Smooth muscle cell of the umbilical artery (primary cell): ENCODE measurements at places on chromosomes 7 and 10. TPM values are rescaled to one million over a fixed set of nuclear protein-coding genes. Genes with fewer than 3 reads are reported as not detected.

Gene HKDC1
- 0.59 and 1.9 TPM in 2 replicates for total RNA-seq

Gene NUP205
- total RNA-seq, result 36.8 and 56.8 TPM in 2 replicates

Gene TBC1D12
- 11.0 and 12.4 TPM in 2 replicates for total RNA-seq

Gene C10orf143
- total RNA-seq, result 0.32 and 0.59 TPM in 2 replicates

Gene APBB1IP
- not detected in 2 replicates for total RNA-seq

Gene PHKG1
- under 0.01 and 0.46 TPM in 2 replicates for total RNA-seq

Gene RBP3
- under 0.01 TPM in 1 of 2 replicates, not detected in the other for total RNA-seq

Gene CYP26C1
- 0.09 TPM in 1 of 2 replicates, not detected in the other for total RNA-seq

Gene NXPH1
- not detected in 2 replicates for total RNA-seq

Gene CCDC172
- not detected in 2 replicates for total RNA-seq

Gene FGL2
- total RNA-seq, result 0.09 and 0.30 TPM in 2 replicates

Gene TFPI2
- total RNA-seq, result 649 and 876 TPM in 2 replicates

Gene FFAR4
- total RNA-seq, result not detected in 2 replicates

Gene FAM25G
- total RNA-seq, result not detected in 2 replicates

Gene ITGB8
- 7.4 and 12.6 TPM in 2 replicates for total RNA-seq

Gene CALML3
- total RNA-seq, result not detected in 2 replicates

Gene PNLIP
- total RNA-seq, result not detected in 2 replicates

Gene TBATA
- total RNA-seq, result not detected in 2 replicates

Gene SLC26A5
- total RNA-seq, result not detected in 2 replicates

Gene PPP1R17
- total RNA-seq, result not detected in 2 replicates

Gene DNA2
- total RNA-seq, result 3.9 and 8.9 TPM in 2 replicates

Gene SEMA3E
- under 0.01 and 0.18 TPM in 2 replicates for total RNA-seq

Gene UTF1
- total RNA-seq, result not detected in 2 replicates

Gene ZNF804B
- total RNA-seq, result not detected in 2 replicates

Gene ZNF365
- total RNA-seq, result 2.7 and 2.8 TPM in 2 replicates

Gene CHN2
- 0.28 and 1.5 TPM in 2 replicates for total RNA-seq

Gene LEP
- not detected in 2 replicates for total RNA-seq

Gene CAMK1D
- total RNA-seq, result 1.8 and 4.4 TPM in 2 replicates

Gene COL17A1
- 0.30 and 3.1 TPM in 2 replicates for total RNA-seq

Gene CCL24
- total RNA-seq, result not detected in 2 replicates

Gene LRRC4
- total RNA-seq, result 0.18 TPM in 1 of 2 replicates, not detected in the other

Gene BLNK
- total RNA-seq, result not detected in 2 replicates

Gene FAM221A
- total RNA-seq, result 1.2 and 2.0 TPM in 2 replicates

Gene OR2F2
- not detected in 2 replicates for total RNA-seq

Gene DDC
- total RNA-seq, result not detected in 2 replicates

Gene ZPBP
- not detected in 2 replicates for total RNA-seq

Gene XRCC2
- total RNA-seq, result 0.30 and 1.8 TPM in 2 replicates

Gene SLC26A4
- 0.30 and 0.46 TPM in 2 replicates for total RNA-seq

Gene HABP2
- total RNA-seq, result not detected in 2 replicates

Gene HOXA6
- total RNA-seq, result 3.6 and 5.8 TPM in 2 replicates

Gene LRMDA
- 0.30 and 0.92 TPM in 2 replicates for total RNA-seq

Gene CALHM2
- total RNA-seq, result 9.2 and 12.1 TPM in 2 replicates

Gene ICA1
- total RNA-seq, result 0.55 and 1.2 TPM in 2 replicates
